GM23248 (cell line): ENCODE measurements at places on chromosomes 7 and 10. TPM values are rescaled to one million over a fixed set of nuclear protein-coding genes. Genes with fewer than 3 reads are reported as not detected.

DNA sequence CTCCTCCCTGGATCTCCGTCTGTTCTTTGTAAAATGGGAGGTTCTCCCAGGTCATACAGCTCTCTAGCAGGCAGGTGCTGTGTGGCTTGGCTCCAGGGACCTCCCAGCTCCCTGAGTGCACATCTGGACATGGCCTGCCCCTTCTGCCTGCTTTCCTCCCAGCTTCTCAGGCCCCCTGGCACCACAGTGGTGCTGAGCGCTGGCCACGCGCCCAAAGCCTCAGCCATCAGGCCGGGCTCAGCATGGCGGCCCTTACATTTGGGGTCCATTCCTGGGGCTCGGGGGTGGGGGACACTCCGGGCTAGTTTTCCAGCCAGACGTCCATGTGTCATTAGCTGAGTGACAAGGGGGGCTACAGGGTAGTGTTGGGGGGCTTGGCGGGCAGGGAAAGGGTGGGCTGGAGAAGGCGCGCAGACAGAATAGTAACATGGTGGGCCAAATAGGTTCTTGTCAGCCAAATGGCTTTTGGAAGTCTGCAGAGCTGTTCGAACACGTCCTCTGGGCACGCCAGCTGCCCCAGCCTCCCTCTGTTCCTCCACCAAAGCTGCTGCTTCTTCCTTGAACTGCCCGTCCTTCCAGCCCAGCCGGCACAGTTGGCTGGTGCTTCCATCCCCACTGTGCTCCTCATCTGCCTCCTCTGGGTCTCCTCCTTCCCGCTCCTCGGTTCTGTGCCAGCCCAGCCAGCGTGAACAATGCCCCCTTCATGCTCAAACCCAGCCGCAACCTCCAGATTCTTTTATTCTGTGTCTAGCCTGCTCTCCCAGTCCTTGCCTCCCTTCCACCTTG is 65.9 kb downstream of the GOLGA7B start:
- no peak overlapping the region for H3K27ac ChIP-seq
- no peak overlapping the region for H3K4me3 ChIP-seq
- DNase-seq: no peak
- no peaks in the 10 kb centered on the region for H3K4me1 ChIP-seq
- peaks cover 55% of the 10 kb centered on the region for H3K27me3 ChIP-seq

AEBP1 gene
- 53.0 and 63.2 TPM in 2 replicates for total RNA-seq

DLD gene
- total RNA-seq: 80.1 and 84.5 TPM in 2 replicates

DNA sequence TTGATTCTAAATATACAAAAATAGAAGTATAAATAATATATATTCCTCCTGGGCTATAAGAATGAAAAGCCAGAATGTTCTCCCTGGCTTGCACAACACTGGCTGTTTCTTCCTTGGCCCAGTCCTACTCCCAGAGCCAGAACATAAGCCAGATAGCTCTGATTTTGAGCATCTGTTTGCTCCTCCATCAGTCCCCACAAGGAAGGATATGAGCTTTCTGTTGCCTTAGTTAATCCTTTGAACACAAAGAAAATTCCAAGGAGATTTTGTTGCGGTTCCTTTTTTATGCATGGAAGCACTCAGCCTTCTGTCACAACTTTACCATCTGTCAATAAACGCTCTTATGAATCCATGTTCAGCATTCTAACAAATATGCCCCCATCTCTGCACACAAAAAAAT is 361.8 kb downstream of the IPMK start:
- no peak for DNase-seq
- H3K4me3 ChIP-seq: no peak overlapping the region
- no peaks in the 10 kb centered on the region for H3K27me3 ChIP-seq
- H3K36me3 ChIP-seq: no peaks in the 10 kb centered on the region
- no peaks in the 10 kb centered on the region for H3K4me1 ChIP-seq

GRCh38 chr10:69222157-69223027 is 2.3 kb downstream of the HKDC1 start:
- H3K27ac ChIP-seq: no peak overlapping the region
- H3K36me3 ChIP-seq: no peaks in the 10 kb centered on the region
- no peak overlapping the region for H3K4me3 ChIP-seq
- DNase-seq: peak; percentile 80
